ENCODE measurements at places on chromosomes 11 and 22.

DNA sequence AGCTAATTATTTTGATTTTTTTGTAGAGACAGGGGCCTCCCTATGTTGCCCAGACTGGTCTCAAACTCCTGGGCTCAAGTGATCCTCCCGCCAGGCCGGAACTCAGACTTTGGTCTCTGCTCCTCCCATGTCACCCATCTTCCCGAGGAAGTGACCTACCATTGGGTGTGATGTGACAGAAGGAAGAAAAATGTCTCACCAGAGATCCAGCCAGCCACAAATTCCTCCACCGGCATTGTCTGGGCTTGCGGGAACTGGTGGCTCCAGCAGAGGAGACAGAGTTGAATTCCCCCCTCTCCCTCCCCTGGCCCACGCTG, 772 bp downstream of the SLC25A45 start:
- no peak for DNase-seq

- DNase-seq, result no peak
These were observed 157.4 kb upstream of the NAV2 start for GRCh38 chr11:19555266-19555665.

GRCh38 chr11:46456269-46457001, 64.9 kb upstream of the CHRM4 start:
- no peak for DNase-seq

- peak; percentile 52 for DNase-seq
These were observed 17.1 kb upstream of the CSRP3 start for GRCh38 chr11:19218786-19219460.

- DNase-seq, result no peak
These were observed 151.2 kb downstream of the LRRC4C start for GRCh38 chr11:41308286-41308685.

- no peak for DNase-seq
These were observed 48.6 kb upstream of the UCP3 start for GRCh38 chr11:74057249-74058151.

GRCh38 chr22:19955241-19956128, 13.9 kb upstream of the TXNRD2 start:
- DNase-seq, result no peak

DNA sequence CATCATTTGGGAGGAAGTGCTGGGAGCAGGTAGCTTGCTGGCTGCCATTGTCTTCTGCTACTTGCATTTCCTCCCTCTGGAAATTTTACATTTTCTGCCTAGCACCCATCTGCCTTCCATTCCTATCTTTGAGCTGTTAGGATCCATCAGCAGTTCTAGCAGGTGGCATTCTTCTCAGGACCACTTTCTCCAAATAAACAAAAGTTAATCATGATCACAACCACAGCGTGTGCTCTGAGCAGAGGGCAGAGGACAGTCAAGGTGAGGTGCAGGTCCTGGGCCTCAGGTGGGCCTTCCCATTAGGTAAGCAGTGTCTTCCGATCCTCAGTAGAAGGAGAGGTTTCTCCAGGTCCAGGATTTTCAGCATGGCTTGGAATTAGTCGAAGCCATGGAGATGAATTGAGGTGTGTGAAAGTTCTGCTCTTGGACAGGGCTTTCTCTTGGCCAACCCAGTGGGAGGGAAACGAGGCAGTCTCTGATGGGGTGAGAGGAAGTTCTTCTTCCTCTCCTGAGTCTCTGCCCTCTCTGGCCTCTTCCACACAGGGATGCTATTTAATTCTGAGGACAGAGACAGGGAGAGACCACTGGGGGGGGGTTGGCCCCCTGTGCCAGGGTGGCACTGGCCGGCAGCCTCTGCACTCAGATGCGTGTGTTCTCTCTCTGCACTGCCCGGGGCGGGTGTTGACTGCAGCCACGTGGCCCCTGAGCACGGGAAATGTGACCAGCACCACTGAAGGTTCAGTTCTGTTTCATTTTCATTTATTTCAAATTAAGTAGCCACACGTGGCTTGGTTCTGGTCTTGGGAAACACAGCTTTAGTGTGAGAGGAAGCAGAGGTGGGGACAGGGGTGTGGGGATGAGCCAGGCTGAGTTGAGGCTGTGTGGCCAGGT, 170.8 kb downstream of the TBC1D22A start:
- no peak for DNase-seq

DNA sequence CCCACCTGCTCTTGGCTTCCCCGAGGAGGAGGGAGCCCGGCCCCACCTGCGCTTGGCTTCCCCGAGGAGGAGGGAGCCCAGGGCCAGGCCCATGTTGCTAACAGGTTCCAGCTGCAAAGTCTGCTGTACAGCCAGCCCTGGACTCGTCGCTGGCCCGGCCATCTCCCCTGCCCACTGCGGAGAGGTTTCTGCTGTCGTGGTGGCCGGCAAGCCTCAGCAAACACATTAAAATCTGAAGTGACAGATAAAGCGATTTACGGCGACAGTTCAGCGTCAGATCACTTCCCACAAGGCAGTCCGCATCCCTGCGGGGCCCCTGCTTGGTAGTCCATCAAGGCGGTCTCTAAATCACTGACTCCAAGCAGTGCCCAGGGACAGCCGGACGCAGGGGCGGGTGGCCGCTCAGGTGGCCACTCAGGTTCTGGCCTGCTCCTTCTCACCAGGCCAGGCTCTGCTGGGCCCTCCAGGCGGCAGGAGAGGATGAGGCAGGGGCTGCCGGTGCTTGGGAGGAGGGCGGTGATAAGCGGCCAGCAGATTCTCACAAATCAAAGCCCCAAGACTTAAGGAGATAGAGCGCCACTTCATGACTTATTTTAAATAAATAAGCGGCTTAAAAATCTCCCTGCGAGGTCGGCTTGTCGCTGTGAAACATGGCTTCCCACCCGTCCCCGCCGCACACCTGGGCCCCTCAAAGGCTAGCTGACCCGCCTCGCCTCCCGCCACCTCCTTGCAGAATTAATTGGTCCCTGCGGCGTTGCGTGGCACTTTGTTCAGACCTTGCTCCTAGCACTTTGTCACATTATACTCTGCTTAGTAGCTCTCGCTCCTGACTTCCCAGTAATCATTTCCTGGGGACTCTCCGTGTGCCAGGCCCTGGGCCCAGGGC, 21.1 kb downstream of the MACROD1 start:
- DNase-seq, result no peak

DNA sequence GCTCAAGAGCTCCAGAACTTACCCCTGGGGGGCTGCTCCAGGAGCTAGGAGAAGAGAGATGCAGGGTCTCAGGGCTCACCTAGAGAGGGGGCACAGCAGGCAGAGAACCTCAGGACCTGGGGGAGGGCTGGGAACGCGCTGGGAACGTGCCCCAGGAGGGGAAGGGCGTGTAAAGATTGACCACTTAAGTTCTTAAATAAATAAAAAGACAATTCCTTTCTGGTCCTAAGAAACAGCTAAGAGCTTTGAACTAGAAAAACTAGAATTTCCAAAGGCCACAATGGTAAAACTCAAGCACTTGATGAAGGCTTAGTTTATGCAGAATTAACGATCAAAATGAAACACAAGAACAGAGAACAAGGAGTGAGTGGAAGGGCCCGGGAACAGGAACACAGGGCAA, 89.1 kb downstream of the CELSR1 start:
- no peak for DNase-seq

GRCh38 chr11:26597899-26598298, 25.8 kb upstream of the MUC15 start:
- no peak for DNase-seq

DNA sequence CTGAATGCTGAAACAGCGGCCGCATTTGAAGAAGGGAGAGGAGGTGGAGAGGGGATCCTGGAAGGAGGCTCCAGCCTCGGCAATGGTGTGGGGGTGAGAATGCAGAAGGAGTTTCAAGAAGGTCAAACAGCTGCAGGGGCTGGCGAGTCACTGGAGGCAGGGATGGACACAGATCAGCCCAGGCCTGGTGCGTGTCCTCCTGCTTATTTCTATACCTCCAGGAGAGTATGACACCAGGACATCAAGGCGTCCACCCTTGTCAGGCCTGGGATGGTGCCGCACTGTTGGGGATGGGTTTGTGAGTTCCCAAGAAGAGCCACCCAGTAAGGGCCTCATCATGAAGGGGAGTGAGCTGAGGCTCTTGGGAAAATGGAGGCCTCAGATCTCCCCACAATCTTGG, 23.1 kb downstream of the IGLL1 start:
- DNase-seq, result no peak

GRCh38 chr11:14065141-14065540, 102.6 kb downstream of the SPON1 start:
- no peak for DNase-seq

DNA sequence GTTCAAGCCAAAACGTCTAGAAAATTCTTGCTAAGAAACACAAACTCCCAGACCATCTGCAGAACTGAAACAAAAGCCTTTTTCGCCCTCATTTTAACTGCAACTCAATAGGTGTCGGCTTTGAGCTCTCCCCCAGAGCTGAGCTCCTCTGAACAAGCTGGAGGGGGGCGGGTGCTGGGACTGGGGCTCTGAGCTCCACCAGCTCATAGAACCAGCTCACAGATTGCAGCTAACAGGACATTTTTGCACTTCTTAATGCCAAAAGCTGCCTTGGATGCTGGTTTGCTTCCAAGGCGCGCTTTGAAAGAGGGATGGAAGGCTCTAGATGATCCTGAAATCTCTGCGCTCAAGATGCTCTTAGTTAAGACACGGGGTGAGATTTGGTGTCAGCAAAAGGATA, 6.0 kb upstream of the YWHAH start:
- no peak for DNase-seq

DNA sequence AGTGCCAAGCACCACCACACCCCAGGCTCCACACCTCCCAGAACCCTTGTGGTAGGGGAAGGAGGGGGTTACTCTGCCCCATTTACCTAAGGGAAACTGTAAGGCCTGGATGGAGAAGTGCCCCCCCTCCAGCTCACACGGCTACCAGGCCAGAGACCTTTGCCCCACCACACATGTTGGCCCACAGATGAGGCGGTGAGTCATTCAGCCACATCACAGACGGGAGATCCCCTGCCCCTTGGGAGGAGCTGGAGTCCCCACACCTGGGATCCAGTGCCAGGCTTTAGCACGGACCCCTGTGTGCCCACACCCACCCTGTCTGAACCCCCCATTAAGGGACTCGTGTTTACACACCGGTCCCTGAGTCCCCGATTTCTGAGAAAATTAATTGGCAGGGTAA, 24.9 kb downstream of the CDKN1C start:
- DNase-seq, result no peak

GRCh38 chr22:17072877-17073276, 11.9 kb upstream of the IL17RA start:
- no peak for DNase-seq

DNA sequence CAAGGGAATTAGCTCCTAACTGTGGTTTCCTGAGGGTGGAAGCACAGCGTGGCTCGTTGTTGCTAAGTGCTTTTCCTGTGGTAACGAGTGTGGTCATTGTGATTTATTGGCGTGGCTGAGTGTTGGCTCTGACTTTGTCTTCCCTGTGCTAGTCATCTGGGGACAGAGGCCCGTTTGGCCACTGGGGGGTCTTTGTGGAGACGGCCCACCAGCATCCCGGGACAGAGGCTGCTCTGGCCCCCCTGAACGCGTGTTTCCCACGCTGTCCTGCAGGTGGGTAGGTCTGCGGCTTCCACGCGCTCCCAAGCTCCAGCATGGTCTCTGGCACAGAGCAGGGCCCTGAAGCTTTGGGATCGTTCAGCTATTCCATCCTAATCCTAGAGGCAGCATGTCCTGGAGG, 1040.0 kb downstream of the TBC1D22A start:
- DNase-seq, result no peak

DNA sequence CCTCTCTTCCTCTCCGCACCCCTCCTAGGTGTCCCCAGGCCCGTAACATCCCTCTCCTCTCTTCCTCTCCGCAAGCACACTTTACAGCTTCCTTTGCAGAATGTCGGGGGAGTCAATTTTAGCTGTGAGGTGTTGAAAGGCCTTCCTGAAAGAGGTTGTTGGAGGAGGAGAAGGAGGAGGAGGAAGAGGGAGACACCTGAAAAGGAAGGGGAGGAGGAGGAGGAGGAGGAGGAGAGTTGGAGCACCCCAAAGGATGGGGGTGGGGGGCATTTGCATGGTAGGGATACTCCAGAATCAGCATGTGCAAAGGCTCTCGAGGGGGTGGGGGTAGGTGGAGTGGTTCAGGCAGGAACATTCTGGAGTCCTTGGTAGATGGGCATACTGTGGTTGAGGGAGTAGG, 1045.1 kb downstream of the TBC1D22A start:
- DNase-seq, result no peak

- DNase-seq, result no peak
These were observed 2.4 kb downstream of the LTBP3 start for GRCh38 chr11:65555693-65556231.

- DNase-seq, result no peak
These were observed 71.3 kb downstream of the KCNC1 start for GRCh38 chr11:17805873-17806272.

- DNase-seq, result no peak
These were observed 5.0 kb downstream of the FTH1 start for GRCh38 chr11:61962213-61963015.

- no peak for DNase-seq
These were observed 509.9 kb downstream of the NTM start for GRCh38 chr11:131880316-131880715.

DNA sequence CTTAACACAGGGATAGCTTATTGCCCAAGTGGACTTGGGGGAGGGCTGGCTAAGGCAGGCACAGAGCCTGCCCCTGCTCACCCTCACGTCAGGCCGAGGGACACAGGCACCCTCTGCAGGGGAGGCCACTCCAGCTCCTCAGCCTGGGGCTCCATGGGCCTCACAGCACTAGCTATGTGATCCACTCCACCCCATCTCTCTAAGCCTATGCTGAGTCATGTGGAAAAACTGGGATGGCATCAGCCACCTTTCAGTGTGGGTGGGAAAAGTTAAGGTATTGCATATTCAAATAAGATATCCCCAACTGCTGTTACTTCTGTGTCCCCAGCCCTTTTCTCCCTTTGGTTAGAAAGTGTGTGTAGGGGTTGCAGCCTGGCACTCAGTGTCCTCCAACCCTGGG, 22.3 kb downstream of the RANGAP1 start:
- DNase-seq, result no peak

- peak; percentile 96 for DNase-seq
These were observed 25.2 kb upstream of the KCNJ11 start for GRCh38 chr11:17413414-17414316.

DNA sequence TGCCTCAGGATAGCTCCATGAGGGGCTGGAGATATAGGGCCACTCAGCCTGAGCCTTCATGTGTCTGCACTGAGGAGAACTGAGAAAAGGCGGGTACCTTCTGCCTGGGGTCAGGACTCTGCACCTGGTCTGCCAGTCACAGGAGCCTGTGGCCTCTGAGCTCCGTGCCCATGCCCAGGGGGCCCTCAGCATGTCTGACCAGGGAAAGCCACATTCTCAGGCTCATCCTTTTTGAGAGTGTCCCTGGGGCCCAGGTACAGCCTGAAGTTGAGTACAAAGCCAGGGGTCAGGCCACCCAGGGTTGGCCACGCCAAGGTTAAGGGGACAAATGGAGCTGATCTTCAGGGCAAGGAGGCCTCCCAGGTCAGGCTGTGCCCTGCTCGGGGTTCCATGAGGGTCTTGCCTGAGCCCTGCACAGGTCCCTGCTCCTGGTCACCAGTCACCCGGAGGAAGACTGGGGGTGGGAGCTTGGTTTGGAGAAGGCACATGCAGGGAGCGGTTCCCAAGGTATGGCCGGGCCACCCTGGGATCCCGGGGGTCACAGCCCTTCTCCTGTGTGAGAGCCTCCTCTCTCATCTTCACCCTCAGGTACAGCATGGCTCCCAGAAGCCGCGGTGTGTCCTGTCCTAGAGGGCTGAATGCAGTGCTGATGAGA, 6.0 kb downstream of the DENND6B start:
- DNase-seq, result no peak
